ENCODE measurements at places on chromosomes 7 and 10.

GRCh38 chr10:114315566-114316420 lies 76.7 kb downstream of the VWA2 start:
- DNase-seq, result no peak

DNA sequence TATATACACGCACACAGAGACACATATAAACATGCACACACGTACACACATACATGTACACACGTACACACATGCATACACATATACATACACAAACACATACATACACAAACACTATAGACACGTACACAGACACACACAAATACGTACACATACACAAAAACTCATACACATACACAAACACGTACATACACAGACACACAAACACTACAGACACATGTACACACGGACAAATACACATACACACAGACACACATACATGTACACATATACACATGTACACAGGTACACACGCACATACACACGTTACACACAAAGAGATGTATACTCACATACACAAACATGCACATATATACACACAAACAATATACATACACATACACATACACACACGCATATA lies 35.2 kb upstream of the GTF2IRD1 start:
- DNase-seq, result no peak

GRCh38 chr10:98038288-98038687 lies 7.9 kb upstream of the CRTAC1 start:
- peak; percentile 82 for DNase-seq

DNA sequence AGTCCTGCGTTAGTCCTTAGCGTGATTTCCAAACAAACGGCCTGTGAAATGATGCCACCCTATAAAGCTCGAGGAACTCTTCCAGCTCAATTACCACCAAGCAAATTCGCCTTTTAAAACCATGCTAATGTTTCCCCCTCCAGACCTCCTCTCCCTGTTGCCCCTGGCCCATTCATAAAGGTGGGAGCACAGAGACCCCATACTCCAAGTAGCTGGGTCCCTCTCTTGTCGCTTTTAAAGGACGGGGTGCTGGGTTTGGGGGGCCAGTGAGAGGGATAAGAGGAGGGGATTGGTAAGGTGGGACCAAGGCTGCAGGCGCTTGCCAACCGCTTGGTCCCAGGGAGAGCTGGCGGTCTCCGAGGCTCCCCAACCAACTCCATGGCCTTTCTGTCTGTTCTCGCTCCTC lies 1.2 kb downstream of the HMX2 start:
- DNase-seq, result no peak

- DNase-seq, result no peak
These were observed 72.0 kb upstream of the KAT6B start for GRCh38 chr10:74754381-74754821.

- DNase-seq, result peak; percentile 71
These were observed 17.9 kb upstream of the TMEM225B start for GRCh38 chr7:99579956-99580777.

- DNase-seq, result no peak
These were observed 164.6 kb downstream of the NEURL1 start for GRCh38 chr10:103658049-103658577.

DNA sequence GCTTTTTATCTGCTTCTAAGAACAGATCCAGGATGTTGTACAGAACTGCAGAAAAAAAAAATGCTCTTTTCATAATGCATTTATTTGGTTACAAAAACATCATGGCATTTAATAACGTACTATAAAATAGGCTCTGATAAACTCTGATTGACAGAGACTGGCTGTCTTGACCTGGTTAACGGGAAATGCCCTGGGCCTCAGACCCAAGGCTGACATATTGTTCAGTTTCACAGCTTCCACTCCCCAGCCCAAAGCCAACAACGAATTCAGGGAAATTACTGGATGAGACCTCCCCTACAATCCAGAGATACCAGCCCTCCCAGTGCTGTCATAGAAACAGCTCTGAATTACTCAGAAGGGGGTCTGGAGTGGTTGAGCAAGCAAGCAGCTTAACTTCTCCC lies 260.1 kb downstream of the CREB5 start:
- no peak for DNase-seq

DNA sequence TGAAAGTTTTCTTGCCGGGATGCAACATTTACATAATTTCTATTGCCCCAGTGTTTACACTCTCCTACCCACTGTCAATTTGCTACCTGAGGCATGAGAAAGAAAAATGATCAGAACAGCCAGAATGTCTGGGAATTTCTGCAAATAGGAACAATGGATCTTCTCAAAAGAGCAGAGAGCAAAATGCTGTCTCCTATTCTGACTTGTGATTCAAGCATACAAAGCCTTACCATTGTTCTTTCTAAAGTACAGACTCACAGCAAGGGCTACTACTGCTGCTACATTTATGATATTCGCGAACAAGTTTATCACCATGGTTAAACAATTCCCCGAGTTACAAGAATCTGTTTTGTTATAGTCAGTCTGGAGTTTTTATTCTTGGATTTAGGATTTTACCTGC lies 329.9 kb upstream of the CELF2 start:
- DNase-seq, result no peak

DNA sequence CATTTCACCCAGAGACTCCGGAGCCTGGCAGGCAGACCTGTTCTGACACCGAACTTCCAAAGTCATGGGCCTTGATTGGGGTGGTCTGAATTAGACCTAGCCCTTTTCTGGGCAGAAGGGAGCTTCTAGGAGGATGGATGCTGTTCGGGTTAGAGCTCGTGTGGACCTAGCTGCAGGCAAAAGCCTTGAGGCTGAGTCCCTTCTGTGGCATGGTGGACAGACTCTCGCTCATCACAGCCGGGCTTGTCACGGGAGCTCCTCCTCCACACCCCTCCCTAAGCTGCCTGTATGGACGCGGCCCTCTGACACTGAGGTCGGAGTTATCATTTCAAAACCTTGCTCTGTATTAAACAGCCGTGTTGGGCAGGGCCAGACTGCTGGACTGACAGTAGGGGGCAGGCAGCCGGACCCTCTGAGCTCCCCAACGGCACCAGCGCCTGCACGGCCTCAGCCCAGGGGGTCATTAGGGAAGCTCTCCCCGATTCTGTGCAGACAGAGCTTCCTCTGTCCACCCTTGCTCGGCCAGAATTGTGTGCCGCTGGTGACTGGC lies 2.2 kb downstream of the IRF5 start:
- no peak for DNase-seq

DNA sequence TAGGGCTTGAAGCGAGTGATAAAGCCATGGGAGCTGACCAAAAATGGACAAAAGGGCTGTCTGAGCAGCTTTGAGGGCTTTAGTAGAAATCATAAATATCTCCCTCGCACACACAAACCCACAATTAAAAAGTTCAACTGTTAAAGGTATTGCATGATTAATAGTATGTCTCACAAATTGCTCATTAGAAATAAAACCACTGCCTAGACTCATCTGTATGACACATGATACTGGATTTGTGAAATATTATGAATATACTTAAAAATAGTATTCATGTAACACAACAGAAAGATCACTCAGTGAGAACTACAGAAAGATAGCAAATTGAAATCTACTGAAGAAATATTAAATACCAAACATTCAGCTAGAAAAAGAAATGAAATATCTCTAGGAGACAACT lies 11.9 kb upstream of the PTPN12 start:
- no peak for DNase-seq

DNA sequence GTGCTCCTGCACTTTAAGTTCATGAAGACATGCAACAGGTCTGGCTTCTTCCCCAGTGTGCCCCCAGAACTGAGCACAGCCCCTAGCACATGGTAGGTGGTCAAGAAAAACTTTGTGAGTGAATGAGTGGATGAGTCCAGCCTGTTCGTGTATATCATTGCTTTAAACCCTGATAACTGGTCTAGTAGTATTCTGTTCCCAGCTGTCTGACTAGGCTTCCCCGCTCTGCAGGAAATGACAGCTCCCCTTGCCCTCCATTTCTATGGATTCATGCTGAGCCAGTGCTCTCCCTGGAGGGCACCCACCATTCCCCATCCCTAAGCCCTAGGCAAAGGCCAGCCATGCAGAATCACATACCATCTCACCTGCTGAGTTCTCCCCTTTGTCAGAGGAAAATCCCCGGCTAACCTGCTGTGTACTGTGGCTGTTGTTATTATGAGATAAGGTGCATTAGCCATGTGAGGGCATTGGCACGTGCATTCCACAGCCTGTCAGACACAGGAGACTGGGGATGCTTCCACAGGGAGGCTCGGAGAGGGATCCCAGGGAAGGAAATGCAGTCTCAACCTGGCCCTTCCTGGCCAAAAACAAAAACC lies 698.9 kb downstream of the GRID1 start:
- peak; percentile 86 for DNase-seq

DNA sequence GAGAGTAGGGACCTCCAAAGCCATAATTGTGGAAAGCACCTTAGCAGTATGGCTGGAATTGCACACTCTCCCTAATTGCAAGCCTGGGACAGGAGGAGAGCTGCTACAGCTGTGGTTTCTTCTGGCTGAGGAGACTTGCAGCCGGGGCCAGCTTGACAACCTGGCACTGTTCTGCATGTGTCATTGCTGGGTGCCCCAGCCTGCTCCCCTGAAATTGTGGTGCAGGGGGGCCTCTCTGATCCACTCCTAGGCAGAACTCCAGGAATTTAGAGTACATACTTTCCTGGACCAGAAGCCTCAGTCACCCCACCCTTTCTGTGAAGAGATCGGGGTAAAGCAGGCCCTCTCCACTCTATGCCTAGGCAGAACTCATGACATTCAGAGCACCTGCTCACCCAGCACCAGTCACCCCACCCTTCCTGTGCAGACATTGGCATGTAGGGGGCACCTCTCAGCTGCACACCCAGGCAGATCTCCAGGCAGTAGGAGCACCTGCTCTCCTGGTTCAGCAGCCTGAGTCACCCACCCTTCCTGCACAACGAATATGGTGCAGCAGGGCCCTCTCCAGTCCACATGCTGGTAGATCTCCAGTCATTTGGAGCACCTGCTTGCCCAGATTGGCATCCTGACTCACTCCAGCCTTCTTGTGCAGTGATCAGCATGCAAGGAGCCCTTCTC lies 34.4 kb upstream of the DYNC1I1 start:
- peak; percentile 53 for DNase-seq

DNA sequence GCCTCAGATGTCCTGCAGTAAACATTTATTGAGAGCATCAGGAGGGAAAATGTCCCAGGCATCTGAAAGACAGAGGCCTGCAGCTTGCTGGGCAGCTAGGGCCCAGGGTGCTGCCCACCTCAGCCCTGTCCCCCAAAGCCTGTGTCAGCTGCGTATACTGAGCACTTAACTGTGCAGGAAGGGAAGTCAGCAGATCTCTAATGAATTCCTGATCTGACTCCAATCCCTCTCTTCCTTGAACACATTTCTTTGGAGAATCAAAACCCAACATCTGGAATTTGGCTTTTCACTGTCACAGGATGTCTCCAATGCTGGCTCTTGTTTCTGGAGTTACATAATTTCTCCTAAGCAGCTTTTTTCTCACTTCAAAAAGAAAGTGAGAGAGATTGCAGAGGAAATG lies 364.7 kb upstream of the NFE2L3 start:
- no peak for DNase-seq

- DNase-seq, result no peak
These were observed 58.0 kb downstream of the PDSS1 start for GRCh38 chr10:26755443-26755903.

DNA sequence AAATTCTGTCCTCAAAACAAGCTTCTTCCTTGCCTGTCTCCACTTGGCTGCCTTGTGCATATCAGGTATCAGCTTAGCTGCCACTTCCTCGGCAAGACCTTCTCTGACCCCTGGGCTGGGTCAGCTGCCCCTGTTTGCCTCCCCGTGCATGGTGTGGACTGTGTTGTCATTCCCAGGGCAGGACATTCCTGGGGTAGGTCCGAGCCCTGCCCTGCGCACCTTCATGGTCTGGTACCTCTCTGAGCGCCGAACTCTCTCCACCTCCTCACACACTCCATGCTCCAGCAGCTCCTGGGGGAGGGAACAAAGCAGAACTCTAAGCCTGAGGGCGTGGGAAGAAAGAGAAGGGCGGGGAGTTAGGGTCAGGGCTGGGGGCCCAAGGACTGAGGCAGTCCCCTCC lies 3.8 kb downstream of the POLM start:
- no peak for DNase-seq

GRCh38 chr10:133613699-133614098 lies 12.9 kb downstream of the FRG2B start:
- DNase-seq, result no peak

DNA sequence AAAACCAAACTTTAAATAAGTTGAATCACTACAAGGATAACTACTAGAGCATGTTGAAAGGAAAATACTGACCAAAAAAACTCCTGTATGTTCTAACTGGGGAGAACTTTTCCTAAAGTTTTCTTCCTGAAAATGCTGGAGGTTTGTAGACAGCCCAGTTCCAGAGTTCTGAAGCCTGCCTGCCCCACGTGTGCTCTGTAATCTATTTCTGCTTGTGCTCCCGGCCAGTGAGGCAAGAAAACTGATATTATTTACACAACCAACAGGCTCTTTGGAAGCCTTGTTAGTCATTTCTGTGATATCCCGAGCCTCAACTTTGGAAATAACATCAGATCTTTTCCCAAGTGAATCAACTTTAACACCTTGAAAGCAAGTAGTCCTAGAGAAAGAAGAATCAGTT lies 46.7 kb downstream of the ZFAND4 start:
- no peak for DNase-seq

- DNase-seq, result no peak
These were observed 165.5 kb upstream of the TBX20 start for GRCh38 chr7:35419391-35419755.

DNA sequence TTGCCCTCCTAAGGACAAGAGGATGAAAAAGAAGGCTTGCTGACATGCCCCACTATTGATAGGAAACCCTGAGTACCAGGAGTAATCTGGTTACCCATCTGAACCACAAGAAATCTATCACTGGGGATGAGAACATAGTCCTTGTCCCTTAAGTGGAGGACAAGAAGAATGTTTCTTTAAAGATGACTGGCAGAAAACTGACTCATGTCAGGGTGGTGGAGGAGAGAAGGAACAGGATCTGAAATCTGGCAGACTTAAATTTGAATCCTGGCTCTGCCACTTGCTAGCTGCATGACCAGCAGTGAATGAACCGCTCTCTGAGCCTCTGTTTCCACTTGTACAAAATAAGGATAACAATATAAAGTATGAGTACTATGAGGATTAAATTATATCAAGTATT lies 38.9 kb upstream of the XPNPEP1 start:
- no peak for DNase-seq

- DNase-seq, result no peak
These were observed 11.6 kb upstream of the NPVF start for GRCh38 chr7:25239888-25240287.

GRCh38 chr7:158101821-158102450 lies 485.7 kb downstream of the PTPRN2 start:
- no peak for DNase-seq

GRCh38 chr7:66110856-66111255 lies 3.8 kb upstream of the CRCP start:
- no peak for DNase-seq

All from NCI-H146 (cell line).